ENCODE measurements at places on chromosomes 6 and 20.
A peak's percentile ranks its signal among the peaks of the same experiment; 100 is the strongest.

- no peak for DNase-seq
These were observed 140.8 kb downstream of the BTBD9 start for GRCh38 chr6:38498805-38499445.

DNA sequence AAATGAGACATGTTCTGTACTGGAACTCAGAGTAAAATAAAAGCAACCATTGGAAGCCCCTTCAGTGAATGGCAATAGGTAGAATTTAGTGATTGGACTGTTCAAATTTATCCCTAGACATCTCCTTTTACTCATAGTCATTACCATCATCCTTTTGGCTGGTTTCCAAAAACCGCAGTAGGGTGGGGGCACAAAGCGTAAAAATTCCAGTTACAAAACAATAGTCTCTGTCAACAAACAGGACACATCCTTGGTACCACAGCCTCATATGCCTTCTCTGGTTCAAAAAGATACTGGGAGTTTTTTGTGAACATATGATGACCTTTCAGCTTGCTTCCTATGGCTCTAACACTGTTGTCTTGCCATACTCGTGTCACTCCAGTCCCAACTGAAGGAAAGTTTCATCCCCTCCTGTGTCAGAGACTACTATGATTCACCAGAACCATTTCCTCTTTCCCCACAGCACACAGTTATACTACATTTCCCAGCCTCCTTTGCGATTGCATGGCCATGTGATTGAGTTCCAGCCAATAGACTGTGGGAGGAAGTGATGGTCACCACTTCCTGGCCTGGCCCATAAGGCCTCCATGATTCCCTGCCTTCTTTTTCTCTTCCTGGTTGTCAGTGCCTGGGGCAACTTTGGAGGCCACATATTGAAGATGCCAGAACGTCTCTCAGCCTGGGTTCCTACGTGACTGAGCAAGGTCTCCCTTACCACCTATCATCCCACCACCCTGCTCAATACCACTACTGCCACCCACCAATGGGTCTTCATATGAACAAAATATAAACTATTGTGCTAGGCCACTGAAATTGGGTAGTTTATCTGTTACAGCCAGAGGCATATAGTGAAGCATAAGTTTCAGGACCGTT, 162.4 kb downstream of the ID4 start:
- DNase-seq: peak; percentile 62

GRCh38 chr6:113329942-113330635, 527.1 kb upstream of the MARCKS start:
- DNase-seq: no peak

DNA sequence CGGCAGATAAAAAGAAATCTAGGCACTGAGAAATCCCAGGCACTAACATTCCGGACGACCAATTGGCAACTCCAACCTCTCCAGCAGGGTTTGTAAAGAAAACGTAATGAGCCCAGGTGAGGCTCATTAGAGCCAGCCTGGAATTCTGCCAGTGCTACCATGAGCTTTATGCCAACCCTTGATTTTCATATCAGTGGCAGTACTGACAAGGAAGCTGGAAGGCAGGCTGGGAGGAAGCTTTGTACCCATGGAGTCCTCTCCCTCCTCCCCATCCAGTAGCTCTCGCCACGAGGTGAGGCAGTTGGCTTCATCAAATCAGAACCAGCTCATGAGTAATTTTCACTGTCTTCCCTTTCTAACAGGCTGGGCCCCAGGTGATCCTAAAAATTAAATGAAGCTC, 250.2 kb downstream of the ZNF217 start:
- DNase-seq: no peak

DNA sequence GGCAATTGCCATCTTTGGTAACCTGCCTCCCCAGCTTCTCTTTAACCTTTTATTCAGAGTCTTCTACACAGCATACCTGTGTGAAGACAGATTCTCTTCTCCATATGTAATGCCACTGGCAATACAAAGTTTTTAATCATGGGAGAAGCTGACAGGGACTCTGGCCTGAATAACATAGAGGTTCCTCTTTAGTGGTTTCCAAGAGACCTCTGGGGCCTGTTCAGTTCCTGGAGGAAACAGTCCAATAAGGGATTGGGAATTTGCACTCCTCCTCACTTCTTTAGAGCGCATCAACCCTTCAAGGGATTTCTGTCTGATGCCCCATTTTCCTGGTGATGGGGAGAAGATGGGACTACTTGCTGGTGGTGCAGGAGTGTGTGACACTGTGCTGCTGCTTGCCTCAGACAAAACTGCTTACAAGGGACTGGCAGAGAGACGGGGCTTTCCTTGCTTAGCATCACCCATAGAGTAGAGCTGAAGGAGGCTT, 1.4 kb downstream of the RIMS1 start:
- DNase-seq: no peak

DNA sequence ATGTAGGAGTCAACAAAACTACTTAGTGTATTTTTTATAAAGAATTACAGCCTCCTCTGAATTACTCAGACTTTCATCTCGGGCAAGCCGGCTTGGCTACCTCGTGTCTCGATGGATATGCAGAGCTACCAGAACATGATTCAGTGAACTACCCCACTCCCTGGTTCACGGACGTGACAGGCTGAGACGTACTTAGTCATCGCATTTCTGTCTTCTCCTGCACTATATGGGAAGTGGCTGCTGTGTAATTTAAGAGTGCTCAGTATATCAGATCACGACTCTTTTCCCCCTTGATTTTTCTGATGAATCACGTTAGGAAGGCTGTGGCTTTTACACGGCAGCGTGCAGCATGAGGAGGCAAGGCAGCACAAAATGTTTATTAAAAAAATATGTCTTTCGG, 302.7 kb upstream of the ZFP64 start:
- DNase-seq: no peak

- no peak for DNase-seq
These were observed 20.9 kb downstream of the UTRN start for GRCh38 chr6:144305985-144306384.

GRCh38 chr6:32327103-32327502, 44.6 kb downstream of the TSBP1 start:
- DNase-seq: peak; percentile 36

DNA sequence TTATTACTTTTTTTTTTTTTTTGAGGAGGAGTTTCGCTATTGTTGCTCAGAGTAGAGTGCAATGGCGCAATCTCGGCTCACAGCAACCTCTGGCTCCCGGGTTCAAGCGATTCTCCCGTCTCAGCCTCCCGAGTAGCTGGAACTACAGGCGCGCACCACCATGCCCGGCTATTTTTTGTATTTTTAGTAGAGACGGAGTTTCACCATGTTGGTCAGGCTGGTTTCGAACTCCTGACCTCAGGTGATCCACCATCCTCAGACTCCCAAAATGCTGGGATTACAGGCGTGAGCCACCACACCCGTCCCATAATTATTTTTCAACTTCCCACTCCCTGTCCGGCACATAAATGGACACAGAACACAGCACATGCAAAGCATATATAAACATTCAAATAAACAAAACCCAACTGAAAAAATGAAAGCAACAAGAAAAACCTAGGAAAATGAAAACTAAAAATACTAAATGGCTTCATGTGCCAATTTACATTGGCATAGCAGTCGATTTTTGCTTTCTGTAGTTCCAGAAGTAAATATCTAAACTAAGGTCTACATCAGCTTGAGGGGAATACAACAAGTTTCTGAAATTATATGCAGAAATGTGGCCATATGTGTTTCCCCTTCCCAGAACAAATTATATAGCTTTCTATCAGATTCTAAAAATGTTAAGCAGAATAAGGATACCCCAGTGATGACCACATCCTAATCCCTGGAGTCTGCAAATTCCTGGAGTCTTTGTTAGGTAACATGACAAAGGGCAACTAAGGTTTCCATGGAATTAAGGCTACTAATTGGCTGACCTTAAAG, 113.9 kb downstream of the HFE start:
- DNase-seq: no peak

- no peak for DNase-seq
These were observed 33.2 kb upstream of the AKAP7 start for GRCh38 chr6:131101911-131102680.

DNA sequence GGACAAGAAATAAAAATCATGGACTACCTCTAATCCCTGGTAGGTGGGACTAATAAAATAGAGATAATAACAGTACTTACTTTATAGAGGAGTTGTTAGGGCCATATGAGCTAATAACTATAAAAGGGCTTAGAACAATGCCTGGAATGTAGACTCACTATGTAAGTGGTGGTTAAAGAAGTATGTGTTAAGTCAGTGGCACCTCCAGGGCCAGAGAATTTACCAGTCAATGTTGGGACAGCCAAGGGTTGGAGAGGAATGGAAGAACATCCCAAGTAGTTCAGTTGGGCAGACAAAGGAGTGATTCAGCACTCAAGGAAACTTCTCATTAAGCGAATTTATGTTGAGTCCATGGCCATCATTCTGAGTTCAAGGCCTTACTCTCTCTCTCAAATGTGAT, 116.8 kb downstream of the OTOR start:
- no peak for DNase-seq

GRCh38 chr6:42974919-42975505, 4.0 kb downstream of the PEX6 start:
- DNase-seq: no peak

DNA sequence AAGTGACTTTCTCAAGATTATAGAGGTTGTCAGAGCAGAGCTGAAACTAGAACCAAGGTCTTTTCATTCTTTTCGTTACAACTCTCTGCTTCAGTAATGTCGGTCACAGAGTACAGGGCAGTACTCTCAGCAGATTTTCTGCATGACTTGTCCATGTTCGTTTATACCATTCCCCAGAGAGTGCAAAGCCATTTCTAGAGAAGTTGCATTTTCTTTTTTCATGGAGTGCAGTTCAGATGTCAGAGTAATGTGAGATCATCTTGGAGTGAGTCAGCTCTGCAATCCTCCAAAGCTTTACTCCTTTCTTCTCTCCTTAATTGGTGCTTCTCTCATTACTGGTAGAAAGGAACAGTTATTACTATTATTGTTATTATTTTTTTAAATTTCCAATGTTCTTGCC, 115.6 kb upstream of the B3GAT2 start:
- DNase-seq: no peak

DNA sequence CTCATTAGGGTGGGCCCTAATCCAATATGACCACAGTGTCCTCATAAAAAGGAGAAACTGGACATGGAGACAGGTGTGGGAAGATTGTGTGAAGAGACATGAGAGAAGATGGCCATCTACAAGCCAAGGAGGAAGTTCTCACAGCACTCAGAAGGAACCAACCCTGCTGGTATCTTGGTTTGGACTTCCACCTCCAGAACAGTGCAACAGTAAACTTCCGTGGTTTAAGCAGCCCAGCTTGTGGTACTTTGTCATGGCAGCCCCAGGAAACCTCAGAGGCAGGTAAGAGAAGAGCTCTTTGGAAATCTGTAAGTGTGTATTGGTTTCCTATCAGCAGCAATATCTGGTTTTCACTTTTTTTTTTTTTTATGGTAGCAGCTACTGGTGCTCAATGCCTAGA, 16.5 kb upstream of the CNKSR3 start:
- no peak for DNase-seq

GRCh38 chr6:105733556-105734162, 330.8 kb upstream of the PREP start:
- peak; percentile 54 for DNase-seq

DNA sequence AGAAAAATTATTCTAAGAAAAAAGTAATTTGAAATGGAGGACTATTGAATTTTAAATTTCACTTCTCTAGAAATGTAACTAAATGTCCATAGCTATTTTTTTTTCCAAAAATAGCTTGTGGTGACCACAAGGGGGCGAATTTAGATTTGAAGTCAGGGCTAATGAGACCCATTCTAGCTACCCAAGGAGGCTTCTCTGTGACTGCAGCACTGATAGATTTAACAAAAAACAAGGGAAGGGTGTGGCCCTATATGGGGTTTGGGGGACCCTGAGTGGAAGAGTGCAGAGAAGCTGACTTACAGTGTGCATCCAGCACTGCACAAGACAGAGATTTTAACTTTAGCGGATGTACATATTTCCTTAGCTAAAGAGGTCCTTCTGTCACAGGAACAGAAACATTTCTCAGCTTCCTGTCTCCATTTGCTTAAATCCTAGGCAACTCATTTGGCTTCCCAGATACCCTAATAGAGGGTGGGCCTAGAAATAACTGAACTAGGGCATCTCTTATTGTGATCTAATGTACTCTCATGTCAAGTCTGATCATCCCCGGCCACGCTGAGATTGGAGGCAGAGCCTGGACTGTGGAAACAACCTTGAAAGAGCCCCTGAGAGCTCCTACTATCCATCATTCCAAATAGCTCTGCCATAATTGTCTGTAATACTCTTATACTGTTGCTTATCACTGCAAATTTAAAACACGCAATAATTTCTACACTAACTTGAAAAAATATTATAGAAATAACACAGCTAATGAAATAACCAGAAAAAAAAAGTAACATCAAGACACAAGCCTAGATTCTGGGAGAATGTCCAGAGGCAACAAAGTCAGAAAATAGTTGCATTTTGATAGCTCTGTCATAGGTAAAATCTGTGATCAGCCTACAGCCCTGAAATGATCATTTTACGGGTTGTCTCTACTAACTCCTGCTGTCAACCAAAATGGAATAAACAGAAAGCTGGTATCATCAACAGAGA, 93.6 kb downstream of the SNAP91 start:
- DNase-seq: peak; percentile 43

All from inflammatory macrophage (primary cell).